ENCODE measurements at places on chromosomes 2 and 18.
A peak's percentile ranks its signal among the peaks of the same experiment; 100 is the strongest.

GRCh38 chr2:170582751-170583463, 132.2 kb upstream of the SP5 start:
- DNase-seq = no peak

GRCh38 chr2:60118061-60118460, 435.4 kb downstream of the BCL11A start:
- DNase-seq = no peak

- no peak for DNase-seq
Observed at GRCh38 chr2:225326969-225327368, 72.5 kb upstream of the NYAP2 start.

DNA sequence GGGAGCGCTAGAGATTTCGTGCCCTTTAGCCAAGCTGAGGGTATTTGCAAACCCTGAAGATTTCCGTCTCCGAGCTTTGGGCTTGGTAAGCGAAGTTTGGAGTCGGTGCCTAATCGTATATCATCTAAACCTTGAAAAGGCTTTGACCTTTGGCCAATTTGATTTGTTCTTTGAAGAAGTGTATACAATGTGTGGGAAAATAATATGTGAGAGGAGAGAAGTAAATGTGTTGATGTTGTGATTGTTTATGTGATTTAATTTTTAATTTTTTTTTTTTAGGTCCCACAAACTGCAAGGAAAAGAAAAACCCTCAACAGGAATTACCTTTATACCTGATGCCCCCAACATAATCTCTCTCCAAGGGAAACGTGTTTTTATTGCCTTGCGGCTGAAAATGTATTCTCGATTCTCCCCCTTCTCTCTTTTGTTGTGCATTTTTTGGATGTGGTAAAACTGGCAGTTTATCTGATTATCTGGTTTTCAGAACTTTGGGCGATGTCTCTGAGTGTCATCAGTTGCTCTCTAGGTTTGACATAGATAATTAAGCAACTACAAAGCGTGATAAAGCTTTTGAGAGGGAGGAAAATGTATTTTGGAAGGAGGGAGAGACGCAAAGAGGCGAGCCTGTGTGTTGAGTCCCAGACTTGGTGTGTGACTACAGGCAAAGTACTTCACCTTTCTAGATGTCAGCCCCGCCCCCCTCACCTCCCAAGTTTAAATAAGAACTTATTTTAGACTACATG, 912 bp upstream of the FBXO11 start:
- DNase-seq = peak; percentile 23

- DNase-seq = no peak
Observed at GRCh38 chr2:66867063-66867441, 432.1 kb downstream of the MEIS1 start.

DNA sequence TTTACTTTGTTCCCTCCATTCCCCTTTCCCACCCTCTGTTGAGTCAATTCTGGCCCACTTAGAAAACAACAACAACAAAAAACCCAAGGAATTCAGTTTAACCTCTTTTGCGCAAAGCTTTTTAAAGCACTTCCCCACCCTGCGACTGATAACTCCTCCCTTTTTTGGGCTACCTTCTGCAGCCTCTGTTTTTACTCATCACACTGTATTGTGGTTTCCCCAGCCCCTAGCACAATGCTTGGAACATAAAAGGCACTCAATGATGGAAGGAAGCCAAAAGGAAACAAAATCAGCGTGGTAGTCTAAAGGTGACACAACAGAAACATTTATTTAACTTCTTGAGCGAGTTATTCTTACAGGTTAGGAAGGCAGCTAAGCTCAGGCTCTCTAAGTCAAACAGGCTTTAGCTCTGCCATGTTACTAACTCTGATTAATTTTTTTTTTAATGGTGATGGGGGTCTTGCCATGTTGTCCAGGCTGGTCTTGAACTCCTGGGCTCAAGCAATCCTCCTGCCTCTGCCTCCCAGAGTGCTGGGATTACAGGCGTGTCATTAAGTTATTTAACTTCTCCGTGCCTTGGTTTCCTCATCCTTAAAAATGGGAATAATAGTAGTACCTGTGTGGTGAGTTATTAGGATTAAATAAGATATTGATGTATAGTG, 1.3 kb downstream of the CEP68 start:
- DNase-seq = peak; percentile 23

DNA sequence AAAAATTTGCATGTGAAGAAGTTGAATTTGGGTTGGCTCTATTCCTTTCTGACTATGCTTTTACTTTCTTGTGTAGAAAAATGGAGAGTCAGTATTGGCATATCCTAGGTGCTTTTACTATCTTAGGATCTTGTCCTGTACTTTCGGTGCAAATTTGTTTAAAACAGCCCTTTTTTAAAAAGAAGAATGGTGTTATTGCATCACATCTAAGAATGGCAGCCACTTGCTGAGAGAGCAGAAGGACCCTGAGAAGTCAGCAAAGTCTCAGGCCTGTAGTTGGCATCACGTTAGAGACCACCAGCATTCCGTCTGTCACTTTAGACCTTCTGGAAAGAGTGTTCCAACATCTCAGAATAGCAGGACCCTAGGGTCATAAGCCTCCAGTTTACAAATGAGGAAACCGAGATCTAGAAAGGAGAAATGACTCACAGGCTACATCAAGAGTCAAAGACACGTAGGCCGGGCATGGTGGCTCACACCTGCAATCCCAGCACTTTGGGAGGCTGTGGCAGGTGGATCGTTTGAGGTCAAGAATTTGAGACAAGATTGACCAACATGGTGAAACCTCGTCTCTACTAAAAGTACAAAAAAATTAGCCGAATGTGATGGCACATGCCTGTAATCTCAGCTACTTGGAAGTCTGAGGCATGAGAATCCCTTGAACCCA, 42.5 kb downstream of the SPATS2L start:
- no peak for DNase-seq

GRCh38 chr2:235278771-235279355, 215.0 kb upstream of the AGAP1 start:
- DNase-seq = no peak

DNA sequence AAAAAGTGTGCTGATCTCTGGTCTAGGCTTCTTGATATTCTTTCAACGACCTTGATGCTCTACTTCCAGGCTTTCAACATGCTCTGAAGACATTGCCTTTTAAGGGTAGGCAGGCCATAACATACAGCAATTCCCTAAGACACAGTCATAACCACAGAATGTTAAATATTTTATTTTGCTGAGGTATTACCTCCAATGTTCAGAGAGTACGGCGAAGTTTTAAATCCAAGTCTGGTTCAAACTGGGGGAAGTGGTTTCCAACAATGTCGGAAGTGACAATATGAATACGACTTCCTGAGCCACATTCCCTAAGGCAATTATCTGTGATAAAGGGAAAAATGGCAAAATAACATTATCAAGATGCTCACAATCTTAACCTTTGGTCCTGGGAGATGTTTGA, 1077.9 kb upstream of the PIK3C3 start:
- DNase-seq = no peak

DNA sequence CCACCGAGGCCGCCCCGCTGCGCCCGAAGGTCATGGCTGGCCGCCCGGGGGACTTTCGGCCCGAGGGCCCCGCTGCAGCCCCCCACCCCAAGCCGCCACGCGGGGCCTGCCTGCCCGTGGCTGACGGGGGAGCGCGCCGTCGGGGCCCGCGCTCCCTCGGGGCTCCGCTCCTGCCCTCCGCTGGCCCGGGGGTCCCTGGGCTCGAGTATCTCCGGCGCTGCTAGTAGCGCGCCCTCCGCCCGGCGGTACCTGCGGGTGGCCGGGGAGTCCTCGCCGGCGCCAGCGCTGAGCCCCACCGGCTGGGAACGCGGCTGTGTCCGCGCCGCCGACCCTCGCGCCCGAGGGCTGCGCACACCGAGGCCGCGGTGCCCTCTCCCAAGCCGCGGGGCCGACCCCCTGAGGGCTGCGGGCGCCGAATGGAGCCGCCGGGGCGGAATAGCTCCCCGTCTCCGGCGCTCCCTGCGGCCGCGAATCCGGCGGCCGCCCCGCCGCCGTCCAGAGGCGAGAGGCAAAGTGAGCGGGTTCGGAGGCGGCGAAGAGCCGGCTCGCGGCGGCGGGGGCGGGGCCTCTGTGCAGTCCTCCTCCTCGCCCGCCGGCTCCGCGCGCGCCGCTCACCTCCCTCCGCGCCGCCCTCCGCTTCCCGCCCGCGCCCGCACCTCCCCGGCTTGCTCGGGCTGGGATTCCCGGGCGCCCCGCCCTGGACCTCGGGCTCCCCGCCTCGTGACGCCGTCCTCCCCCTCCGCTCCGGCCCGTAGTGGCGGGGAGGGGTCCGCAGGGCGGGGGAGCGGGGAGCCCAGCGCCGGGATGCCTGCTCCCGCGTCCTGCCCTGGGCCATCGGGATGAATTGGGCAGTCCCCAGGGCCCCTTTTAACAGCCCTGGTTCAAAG, at the start of gene KCNG3:
Gene KCNG3, minus strand, starts transcription at position 515 of the 887 bp plus-strand sequence. Its CDS starts 481 bp downstream, at position 34.
- peak; percentile 61 for DNase-seq

DNA sequence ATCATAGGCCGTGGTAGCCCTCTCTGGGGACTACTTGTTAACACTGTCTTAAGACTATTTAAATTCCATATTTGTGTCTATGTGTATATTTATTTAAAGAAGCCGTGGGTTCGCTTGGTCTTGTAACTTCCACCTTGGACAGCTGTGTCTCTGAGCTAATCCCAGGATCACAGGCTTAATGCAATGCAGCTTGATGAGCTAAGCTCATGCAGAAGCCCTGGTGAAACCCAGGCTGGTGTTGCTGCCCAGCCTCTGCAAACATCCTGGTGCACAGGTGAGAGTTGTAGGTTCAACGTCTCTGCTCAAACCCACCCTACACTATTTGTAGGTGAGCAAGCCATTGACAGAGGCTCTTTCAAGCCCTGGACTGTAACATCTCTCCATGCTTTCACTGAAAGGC, 211.8 kb downstream of the FAM210A start:
- DNase-seq = no peak

GRCh38 chr18:22559414-22560274, 141.9 kb upstream of the CTAGE1 start:
- DNase-seq = no peak

- DNase-seq = no peak
Observed at GRCh38 chr18:49904871-49905555, 91.7 kb upstream of the ACAA2 start.

GRCh38 chr2:66515743-66516142, 80.8 kb downstream of the MEIS1 start:
- DNase-seq = no peak

DNA sequence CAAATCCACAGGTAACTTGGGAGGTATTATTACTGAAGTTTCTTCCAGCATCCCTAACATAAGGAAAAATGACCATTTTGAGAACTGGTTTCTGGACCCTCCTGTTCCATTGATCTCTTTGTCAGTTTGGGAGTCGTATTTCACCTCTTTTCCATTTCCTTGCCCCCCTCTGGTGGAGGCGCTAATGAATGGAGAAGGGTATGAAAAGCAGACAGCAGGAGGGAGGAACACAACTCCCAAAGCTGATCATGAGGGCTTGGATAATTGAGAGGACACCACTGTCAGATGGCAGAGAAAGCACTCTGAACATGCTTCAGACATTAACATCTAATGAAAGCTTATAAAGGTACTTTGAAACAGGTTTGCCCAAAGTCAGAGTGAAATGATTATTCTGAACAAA, 56.6 kb upstream of the TLK1 start:
- DNase-seq = no peak

Data from T-helper 17 cell (primary cell).